AG09319 (cell line): ENCODE measurements at places on chromosomes 11 and 22.

DNA sequence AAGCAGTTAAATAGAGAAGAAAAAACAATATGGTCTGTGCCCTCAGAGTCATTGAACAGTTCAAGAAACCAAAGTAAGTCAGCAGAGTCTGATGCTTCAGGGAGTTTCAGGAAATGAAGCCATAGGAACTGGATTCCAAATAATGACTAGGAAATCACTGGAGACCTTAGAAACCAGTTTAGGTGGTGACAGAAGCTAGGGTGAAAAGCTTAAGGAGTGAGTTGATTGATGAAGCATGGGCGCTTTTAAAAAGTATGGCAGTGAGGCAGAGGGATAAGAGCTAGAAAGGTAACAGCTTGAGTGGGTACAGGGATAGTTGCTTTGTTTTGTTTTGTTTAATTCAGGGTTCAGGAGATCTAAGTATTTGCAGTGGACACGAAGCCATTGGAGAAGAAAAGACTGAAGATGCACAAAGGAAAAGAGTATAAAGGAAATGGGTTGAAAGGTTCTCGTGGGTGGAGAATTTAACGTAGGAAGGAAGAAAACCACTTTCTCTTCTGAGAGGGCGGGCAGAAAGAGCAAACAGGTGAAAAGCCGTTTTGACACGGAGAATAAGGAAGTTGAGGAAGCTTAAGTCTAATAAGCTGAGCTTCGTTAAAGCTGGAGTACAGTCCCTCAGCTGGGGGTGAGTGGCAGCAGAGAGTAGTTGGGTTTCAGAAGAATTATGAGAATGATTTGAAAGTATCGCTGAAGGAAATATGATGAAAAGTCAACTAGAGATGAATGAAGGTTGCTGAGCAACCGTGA lies 14.8 kb downstream of the SGSM3 start:
- no peak for DNase-seq

DNA sequence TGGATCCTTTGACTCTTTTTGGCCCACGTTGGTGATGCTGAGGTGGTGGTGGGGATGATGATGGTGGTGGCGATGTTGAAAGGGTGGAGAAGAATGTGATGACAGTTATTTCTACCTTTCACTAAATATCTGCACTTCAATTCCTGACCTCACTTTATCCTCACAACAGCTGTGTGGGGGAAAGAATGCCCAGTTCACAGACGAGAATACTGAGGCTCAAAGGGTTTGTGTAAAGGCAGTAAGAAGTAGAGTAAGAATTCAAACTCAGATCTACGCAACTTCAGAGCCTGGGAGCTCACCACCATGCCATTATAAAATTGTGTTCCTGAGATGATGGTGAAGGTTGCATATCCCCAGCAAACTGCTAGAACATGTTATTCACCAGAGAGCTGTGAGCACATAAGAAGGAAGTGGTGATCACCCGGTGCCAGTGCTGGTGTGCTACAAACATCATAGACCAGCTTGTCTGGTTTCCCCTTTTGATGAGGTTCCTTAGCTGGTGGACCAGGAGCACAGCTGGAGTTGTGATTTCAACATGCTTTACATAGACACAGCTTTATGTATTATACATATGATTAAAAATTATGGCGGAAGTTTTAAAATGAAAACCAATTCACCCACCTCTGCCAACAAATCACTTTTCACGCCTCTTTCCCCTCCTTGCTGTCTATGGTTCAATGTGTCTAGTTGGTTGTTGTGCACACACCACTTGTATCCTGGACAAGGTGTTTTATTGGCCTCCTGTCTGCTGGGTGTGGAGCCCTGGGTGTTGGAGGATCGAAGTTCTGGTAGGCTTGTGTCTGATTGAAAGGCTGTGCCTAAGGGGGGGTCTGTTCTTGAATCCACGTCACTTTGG lies 6.2 kb downstream of the ST14 start:
- DNase-seq, result no peak

GRCh38 chr11:84720706-84721402 lies 906.3 kb downstream of the DLG2 start:
- no peak for DNase-seq

- DNase-seq, result no peak
Measured at GRCh38 chr11:116927163-116927974, 89.9 kb upstream of the APOA1 start.

GRCh38 chr11:41254966-41255365 lies 204.5 kb downstream of the LRRC4C start:
- no peak for DNase-seq

- no peak for DNase-seq
Measured at GRCh38 chr11:10038521-10039302, 255.3 kb downstream of the SBF2 start.

DNA sequence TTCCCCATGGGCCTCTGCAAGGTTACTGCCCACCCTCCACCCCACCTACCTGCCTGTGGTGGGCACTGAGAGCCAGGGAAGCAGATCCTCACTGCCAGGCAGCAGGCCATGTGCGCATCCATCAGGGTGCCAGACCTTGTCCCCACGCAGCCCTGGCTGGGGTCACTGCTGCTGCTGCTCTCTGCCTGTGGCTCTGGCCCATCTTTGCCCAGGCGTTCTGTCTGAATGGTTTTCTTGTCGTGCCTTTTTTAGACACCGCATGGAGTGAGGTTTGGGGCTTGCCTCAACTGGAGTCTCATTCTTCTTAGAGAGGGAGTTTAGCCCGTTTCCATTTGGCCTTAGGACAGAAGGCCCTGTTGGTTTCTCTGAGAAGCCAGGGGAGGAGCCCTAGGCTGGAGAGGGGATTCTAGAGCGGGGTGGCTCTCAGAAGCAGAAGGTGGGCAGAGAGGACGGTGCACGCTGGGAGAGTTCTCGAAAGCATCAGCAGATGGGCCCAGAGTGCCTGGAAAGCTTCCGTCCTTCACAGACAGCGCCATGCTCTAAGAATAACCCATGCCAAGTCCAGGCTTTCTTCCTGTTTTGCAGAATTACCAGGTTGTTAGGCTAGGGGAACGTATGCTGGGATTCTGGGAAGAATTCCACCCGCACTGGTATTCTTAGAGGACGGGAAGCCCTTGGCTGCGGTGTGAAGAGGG lies 8.1 kb downstream of the TANGO2 start:
- no peak for DNase-seq

- DNase-seq, result no peak
Measured at GRCh38 chr11:106983261-106983660, 35.0 kb downstream of the GUCY1A2 start.

DNA sequence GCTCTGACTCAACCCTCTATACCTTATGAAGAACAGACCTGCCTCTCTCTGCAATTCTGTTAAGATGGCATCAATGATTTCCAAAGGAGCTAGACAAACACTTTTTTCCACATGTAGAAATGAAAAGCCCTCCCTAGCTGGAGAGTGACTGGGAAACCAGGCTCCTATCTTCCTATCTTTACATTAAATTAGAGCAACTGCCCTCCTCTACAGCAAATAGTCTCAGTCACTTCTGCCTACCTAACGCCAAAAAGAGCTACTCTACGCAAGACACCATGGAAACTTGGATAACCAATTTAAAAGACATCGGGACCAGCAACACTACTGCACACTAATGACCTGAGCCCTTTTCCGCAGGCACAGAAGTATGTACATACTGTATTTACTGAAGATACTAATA lies 84.8 kb downstream of the MICAL3 start:
- no peak for DNase-seq

GRCh38 chr22:49904040-49904369 lies 14.2 kb downstream of the ALG12 start:
- DNase-seq, result no peak

DNA sequence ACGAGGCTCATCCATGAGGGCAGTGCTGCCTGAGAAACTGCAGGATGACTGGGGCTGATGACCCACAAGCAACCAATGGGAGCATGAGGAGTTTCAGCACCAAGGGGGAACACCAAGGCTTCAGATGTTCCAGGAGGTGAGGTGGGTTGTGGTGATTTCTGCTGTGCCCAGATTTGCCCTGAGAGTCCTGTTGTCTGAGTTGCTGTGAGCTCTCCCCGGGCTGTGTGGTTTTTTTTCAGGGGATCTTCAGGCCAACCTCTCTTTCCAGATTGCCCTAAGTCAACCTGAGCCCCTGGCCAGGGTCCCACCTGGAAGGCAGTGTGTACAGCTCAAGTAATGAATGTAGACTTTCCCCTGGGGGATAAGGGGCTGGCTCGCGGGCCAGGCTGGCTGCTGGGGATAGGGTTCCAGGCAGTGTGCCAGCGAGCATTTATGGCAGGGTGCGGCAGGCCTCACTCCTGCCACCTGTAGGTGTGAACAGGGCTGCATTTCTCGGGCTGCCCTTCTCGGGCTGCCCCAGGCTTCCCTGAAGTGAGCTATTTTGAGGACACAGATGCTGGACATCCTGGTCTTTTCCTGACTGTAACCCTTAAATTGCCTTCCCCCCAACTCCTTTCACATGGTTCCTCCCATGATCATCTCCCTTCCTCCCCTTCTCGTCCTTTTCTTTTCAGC lies 9.8 kb downstream of the SLC22A6 start:
- DNase-seq, result no peak

GRCh38 chr11:26287067-26287518 lies 44.8 kb upstream of the ANO3 start:
- DNase-seq, result no peak

DNA sequence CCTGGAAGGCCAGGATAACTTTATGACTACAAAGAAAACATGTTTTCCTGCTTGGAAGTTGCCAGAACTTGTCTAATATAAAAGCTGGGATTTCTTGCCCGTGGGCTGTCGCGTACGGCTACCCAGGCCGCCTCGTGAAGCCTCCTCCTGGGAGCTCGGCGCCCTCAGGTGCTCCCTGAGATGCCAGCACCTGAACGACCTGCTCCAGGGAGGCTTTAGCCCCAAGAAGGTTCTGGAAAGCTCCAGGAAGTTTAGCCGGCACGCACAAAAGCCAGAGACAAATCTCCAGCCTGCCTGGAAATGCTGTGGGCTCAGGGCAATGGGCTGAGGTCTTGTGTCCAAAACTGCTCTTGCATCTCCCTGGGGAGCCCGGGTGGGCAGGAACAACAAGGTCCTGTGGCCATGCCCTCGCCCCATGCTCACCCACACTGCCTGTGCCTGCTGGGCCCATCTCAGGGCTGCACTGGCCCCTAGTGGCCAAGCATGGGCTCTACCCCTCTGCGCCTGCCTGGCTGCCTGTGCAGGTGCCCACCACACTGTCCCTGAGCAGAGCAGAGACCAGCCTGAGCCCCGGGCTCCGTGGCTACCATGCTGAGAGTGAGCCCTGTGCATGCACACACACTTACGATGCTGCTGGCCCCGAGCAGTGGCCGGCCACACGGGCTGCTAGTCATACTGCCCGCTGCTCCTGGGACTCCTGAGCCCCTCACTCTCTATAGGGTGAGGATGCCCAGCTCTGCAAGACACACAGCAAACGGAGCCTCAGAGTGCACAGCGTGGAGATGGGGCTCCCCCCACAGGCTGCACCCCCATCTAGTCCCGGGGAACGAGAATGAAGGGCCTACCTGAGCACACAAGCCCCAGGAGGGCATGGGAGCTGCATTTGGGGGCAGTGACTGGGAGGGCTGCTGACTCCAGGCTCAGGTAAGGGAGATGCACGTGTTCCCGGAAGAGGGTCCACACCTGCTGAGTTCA lies 4.9 kb upstream of the CELSR1 start:
- DNase-seq, result no peak

DNA sequence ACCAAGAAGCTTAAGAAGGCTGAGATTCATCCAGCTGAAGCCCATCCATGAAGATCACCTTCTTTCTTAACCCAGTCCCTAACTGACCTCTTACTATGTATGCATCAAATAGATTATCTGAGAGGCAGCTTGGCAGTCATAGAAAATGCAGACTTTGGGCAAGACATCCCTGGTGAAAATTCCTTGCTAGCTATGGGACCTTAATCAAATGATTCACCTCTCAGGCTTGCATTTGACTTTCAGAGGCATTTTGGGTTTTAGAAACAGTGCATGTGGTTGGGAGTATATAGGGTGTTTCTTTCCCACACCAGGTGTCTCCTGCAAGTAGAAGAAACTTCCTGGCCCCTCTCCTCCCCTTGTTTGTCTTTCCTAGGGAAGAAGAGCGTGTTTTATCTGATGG lies 188.5 kb upstream of the ISX start:
- DNase-seq, result no peak

DNA sequence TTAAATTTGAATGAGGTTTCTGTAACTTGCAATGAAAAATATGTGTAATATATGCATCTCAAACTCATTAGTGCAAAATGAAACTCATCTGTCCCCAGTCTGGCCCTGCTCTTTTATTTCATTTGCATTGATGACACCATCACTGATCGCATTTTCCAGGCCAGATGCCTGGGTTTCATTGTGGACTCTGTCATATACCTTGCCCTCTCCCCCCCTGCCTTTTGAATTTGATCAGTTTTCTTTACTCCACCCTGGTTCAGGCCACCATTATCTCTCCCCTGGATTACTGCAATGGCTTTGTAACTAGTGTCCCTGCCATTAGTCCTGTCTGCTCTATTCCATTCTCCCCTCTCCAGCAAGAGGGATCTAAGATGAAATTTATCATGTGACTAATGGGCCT lies 360.6 kb upstream of the C11orf87 start:
- no peak for DNase-seq

GRCh38 chr22:41544671-41545476 lies 604 bp upstream of the POLR3H start:
- no peak for DNase-seq

DNA sequence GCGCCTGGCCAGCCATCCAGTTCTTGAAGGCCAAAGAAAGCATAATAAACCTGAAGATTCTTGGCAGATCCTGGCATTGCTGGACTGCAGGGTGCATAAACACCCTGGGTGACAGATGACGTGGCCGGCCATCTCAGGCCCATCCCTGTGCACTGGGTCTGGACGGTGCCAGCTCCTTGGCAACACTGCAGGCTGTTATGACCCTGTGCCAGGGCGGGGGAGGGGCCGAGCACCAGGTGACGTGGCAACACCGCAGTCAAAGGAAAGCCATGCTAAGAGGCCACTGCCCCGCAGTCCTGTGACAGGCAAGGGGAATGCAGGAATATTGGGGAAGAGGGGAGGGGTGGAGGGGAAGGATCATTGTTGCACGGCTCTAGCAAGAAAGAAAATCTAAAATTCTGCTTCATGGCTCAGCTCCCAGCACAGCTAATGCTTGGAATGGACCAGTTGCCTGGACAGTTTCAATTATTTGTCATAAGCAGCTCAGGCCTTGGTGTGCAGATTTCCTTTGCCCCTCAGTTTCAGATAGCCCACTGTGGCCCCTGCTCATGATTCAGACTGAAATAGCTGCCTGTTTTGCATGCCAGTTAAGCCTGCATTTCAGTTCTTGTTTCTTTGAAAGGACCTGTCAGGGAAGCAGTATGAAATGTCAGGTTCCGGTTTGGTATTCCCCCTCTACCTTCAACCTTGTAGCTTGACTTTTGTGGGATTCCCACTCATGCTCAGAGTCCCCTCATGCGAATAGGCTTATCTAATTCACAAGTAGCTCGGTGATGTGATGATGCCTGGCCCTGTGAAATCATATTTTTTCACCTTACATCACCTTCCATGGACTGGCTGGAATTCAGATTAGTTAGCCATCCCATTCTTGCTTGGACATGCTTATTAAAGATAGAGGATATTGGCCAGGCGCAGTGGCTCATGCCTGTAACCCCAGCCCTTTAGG lies 29.7 kb upstream of the DDX6 start:
- no peak for DNase-seq

GRCh38 chr11:64620381-64620971 lies 29.5 kb downstream of the SLC22A12 start:
- no peak for DNase-seq

DNA sequence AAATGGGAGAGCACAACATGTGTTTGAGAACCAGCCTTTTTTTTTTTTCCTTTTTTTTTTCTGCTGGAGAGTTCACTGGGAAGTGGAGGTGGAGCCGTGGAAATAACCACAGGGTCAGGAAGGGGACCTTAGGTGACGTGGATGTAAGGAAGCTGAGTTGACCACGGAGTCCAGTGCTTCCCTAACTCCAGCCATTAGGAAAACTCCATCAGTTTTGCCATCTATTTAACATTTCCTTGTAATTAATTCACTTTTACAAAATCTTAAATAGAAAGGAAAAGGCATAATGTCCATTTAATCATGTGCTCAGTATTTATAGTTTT lies 2.0 kb upstream of the CDK2AP2 start:
- DNase-seq, result no peak
